ENCODE measurements at places on chromosomes 1 and 21. TPM values are rescaled to one million over a fixed set of nuclear protein-coding genes. Genes with fewer than 3 reads are reported as not detected.

DNA sequence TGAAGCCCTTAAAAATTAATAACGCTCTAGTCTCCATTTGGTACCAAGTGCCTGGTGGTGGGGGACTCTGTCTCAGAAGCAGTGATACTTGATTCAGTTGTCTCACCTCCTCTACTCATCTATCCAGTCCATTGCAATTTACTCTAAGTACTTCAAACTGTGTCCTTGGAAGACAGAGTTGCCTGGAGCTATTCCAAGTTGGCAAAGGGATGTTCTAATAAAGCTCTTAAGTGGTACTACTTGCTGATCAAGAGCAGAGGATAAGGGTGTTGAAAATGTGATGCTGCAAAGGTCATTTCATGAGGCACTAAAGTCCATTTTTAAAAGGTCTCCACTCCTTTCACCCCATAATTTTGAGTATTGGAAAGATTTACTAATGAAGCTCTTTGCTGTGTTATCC is 142.2 kb downstream of the NFIA start:
- no peak for DNase-seq

DNA sequence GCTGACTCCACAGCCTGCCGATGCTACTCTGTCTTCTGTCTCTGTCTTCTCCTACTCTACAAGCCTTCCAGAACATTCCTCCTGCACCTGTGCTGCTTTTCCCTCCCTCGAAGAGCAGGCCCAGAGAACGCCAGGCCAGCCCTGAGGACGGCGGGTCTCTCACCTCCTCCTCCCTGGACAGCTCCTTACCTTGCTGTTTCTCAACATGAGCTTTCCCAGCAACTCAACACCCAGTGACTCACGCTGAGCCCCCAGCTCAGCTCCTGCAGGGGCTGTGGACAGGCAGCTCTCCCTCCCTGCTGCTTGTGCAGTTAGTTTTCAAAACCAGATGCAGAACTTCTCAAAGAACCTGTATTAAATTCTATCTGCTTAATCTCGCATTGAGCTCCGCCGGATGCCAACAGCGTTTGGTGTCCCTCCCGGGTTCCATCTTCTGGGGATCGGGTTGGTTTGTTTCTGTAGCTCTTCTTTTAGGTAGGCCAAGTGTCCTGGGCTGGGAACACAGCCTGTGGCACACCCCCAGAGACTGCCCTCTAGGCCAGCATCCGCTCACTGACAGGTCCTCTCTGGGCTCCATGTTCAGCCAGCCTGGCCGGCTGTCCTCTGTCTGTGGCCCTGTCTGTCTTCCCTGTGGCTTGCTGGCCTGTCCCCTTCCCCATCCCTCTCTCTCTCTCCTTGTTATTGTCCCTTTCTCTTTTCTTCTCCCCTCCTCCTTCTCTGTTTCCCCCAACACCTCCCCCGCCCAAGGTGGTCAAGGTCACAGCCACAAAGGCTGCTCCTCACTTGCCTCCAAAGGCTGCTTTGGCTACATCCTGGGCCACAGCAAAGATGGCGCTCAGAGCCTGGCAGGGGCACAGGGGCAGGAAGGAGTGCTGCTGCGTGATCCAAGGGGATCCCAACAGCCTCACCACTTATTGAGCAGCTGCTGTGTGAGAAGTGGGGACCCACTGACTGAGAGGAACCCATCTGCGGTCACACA is 391.0 kb downstream of the MATN1 start:
- DNase-seq = no peak

CR1L gene
- total RNA-seq = 1.4 TPM

- DNase-seq = no peak
Observed at GRCh38 chr1:44129616-44130500, 11.2 kb downstream of the KLF17 start.

GRCh38 chr1:155081472-155082300 is 3.0 kb downstream of the EFNA3 start:
- no peak for DNase-seq

- no peak for DNase-seq
Observed at GRCh38 chr1:53111073-53111556, 31.3 kb downstream of the SLC1A7 start.

GRCh38 chr1:187838335-187839293 is 1009.9 kb downstream of the PLA2G4A start:
- DNase-seq = no peak

GRCh38 chr1:46289134-46289494 is 14.3 kb downstream of the LRRC41 start:
- no peak for DNase-seq

FCRL6 gene
- not detected for total RNA-seq

CHRM3 gene
- total RNA-seq = not detected

ATF3 gene
- total RNA-seq = 48.4 TPM

GRCh38 chr1:5914676-5915365 is 77.4 kb downstream of the NPHP4 start:
- DNase-seq = no peak

- no peak for DNase-seq
Observed at GRCh38 chr1:33684396-33685179, 179.3 kb upstream of the HMGB4 start.

RNU1-4 gene
- total RNA-seq = 1,722 TPM

- DNase-seq = no peak
Observed at GRCh38 chr21:37005548-37006485, 685 bp upstream of the RIPPLY3 start.

DNA sequence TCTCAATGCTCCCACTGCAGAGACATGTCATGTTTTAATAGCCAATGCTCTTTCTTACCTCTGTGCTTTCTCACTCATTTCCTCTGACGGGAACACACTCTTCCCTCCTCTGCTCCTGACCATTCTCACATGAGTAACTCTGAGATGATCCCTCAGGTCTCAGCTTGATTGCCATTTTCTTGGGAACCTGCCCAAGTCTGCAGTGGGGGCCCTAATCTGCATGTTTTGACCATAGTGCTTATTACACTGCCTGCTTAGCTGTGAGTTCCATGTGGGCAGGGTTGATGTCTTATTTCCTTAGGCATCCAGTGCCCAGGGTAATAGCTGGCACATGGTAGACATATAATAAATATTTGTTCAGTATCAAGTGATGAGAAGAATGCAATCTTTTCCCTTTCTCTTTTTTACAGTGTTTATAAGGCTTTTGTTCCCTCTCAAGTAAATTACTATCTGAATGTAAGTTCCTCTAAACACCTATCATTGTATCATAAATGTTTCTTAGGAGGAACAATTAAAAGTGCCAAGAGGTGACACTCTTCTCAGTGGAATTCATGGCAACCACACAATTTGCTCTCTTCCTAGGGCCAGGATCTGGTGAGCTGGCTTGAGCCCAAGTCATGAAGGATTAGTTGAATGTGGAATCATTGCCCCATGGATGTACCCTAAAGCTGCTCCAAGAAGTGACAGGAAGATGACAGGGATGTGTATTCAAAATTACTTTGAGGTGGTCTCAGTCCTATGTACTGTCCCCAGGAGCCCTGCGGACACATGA is 485.4 kb upstream of the USP24 start:
- DNase-seq = no peak

- no peak for DNase-seq
Observed at GRCh38 chr1:110697606-110698005, 22.9 kb upstream of the KCNA3 start.

ADAM15 gene
- 52.8 TPM for total RNA-seq

GRCh38 chr1:167587872-167588271 is 34.3 kb upstream of the CREG1 start:
- no peak for DNase-seq

GRCh38 chr1:168081373-168082007 is 55.2 kb downstream of the GPR161 start:
- no peak for DNase-seq
